ENCODE measurements at places on chromosomes 4 and X. TPM values are rescaled to one million over a fixed set of nuclear protein-coding genes. Genes with fewer than 3 reads are reported as not detected.
A peak's percentile ranks its signal among the peaks of the same experiment; 100 is the strongest.

Gene MAGEA3
- not detected for total RNA-seq

Gene TMSB4X
- 2,061 TPM for total RNA-seq

Gene MAGEA10
- total RNA-seq, result not detected

Gene NLGN3
- 10.9 TPM for total RNA-seq

Gene UGT2A3
- 0.08 TPM for total RNA-seq

Gene NSDHL
- total RNA-seq, result 11.0 TPM

Gene ZXDB
- 9.7 TPM for total RNA-seq

Gene AMBN
- not detected for total RNA-seq

Gene BRS3
- total RNA-seq, result 0.71 TPM

GRCh38 chr4:24488399-24489164 is 95.8 kb downstream of the DHX15 start:
- H3K27me3 ChIP-seq, result no peaks in the 10 kb centered on the region
- DNase-seq, result peak; percentile 32
- H3K36me3 ChIP-seq, result no peaks in the 10 kb centered on the region
- H3K27ac ChIP-seq, result no peak overlapping the region

DNA sequence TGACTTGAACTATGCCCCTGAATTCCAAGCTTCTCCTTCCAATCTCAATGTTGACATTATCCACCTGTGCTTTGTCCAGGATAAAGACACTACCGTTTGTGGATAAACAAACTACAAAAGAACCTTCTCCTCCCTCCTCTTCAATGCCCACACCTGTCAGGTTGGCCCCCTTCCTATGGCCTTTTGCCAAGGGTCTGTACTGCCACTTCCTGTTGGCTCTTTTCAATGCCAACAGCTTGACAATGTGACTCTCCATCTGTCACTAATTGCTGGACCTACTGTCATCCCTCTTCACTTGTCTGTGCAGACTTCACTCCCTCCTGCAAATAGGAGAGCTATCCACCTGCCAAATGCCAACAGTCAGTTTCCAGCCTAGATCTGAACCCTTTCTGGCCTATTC is 35.8 kb upstream of the MID1 start:
- H3K4me1 ChIP-seq, result no peaks in the 10 kb centered on the region
- DNase-seq, result no peak
- H3K27me3 ChIP-seq, result no peaks in the 10 kb centered on the region
- no peaks in the 10 kb centered on the region for H3K36me3 ChIP-seq
- no peak overlapping the region for H3K4me3 ChIP-seq

DNA sequence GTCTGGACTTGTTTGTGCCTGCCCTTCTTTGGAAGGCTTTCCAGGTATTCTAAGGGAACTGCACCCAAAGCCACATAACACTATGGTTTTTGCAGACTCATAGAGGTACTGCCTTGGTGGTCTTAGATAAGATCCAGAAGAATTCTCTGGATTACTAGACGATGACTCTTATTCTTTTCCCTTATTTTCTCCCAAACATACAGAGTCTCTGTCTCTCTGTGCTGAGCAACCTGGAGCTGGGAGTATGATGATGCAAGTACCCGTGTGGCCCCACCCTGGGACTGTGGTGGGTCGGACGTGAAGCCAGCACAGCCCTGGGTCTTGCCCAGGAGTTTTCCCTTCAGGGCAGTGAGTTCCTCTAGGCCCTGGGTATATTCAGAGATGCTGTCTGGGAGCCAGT is 1342.4 kb upstream of the TENM3 start:
- no peak overlapping the region for H3K4me3 ChIP-seq
- H3K36me3 ChIP-seq, result no peaks in the 10 kb centered on the region
- H3K27me3 ChIP-seq, result no peaks in the 10 kb centered on the region
- H3K27ac ChIP-seq, result no peak overlapping the region
- no peaks in the 10 kb centered on the region for H3K4me1 ChIP-seq
- DNase-seq, result no peak

DNA sequence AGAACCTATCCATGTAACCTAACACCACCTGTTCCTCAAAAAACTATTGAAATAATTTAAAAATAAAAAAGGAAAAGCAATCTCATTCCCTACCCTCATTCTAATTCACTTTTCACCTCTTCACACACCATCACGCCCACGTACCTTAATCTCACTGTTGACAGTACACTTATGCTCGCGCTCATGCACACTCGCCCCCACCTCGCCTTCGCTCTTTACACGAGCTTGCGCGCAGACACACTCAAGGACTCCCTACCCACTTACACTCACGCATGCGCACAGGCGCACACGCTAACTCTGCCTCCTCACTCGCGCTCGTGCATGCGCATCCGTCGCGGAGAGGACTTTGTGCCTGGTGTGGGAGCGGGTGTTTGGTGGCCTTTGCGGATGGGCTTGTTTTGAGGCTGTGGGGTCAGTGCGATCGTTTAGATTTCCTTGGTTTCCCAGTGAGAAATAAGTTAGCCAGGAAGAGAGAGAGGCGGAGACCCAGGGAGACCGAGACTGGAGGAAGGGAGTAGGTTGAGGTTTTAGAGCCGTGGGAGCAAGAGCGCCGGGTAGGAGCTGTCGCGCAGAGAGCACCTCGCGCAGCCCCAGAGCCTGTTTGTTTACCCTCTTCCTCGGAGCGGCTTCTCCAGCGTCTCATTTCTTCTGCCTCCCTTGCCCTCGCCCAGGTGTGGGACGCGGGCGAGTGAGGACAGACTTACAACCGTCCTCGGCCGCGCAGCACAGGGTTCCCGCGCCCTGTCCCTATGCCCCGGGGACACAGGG is 8.1 kb upstream of the GSX2 start:
- no peak overlapping the region for H3K27ac ChIP-seq
- peak; percentile 73 for DNase-seq
- peak overlapping the region; percentile 33 for H3K4me3 ChIP-seq
- H3K4me1 ChIP-seq, result peaks cover 5% of the 10 kb centered on the region
- H3K27me3 ChIP-seq, result no peaks in the 10 kb centered on the region

- H3K27me3 ChIP-seq, result no peaks in the 10 kb centered on the region
- H3K4me1 ChIP-seq, result no peaks in the 10 kb centered on the region
- DNase-seq, result no peak
- H3K36me3 ChIP-seq, result no peaks in the 10 kb centered on the region
- no peak overlapping the region for H3K27ac ChIP-seq
Observed at GRCh38 chrX:29555465-29556091, 659.8 kb upstream of the MAGEB2 start.

DNA sequence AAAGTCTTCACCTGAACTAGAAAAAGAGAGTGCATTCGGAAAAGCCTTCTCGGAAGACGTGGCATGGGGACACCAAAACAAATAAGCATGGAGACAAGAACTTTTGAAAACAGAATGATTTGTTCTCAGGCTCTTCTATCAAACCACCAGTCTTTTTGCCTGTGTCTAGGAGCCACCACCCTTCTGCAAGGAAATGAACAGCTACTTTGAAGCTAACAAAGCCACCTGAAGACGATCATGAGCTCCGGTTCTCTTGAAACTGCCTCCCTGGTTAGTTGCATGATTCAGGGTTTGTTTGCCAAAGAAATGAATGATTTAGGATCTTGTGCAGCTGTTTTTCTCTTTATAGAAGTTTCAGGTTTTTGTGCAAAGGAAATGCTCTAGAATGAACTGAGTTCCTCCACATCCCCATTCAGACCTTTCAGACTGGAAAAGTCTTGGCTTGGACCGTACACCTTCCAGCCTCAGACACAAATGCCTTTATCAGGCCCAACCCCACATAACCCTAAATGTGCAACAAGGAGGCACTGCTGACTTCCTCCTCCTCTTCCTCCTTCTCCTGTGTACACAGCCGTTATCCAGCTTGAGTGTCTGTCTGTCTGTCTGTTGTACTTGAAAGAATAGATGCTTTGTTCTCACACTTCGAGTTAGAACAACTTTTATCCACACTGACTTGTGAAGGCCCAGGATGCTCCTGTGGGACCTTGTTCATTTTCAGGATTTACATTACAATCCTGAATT is 334.8 kb upstream of the KLF3 start:
- no peaks in the 10 kb centered on the region for H3K27me3 ChIP-seq
- no peak overlapping the region for H3K27ac ChIP-seq
- H3K4me3 ChIP-seq, result no peak overlapping the region
- DNase-seq, result no peak

DNA sequence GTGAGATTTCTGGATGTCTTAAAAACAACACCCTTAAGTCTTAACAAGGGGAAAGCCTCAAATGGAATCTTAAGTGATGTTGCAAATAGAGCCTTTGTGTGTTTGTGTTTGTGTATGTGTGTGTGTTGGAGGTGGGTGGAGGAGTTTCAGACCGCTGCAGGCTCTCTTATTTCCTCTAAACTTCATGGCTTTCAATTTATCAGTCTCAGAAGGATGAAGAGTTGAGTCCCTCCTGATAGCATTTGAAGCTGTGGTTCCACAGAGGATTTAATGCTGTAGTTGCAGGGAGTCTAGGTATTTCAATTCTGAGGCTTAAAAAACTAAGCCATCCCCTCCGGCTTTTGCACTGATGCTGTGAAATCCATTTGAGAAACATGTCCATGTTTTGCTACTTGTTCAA is 4.3 kb upstream of the AGA start:
- H3K4me3 ChIP-seq, result no peak overlapping the region
- H3K27me3 ChIP-seq, result no peaks in the 10 kb centered on the region
- no peak for DNase-seq
- no peaks in the 10 kb centered on the region for H3K36me3 ChIP-seq

DNA sequence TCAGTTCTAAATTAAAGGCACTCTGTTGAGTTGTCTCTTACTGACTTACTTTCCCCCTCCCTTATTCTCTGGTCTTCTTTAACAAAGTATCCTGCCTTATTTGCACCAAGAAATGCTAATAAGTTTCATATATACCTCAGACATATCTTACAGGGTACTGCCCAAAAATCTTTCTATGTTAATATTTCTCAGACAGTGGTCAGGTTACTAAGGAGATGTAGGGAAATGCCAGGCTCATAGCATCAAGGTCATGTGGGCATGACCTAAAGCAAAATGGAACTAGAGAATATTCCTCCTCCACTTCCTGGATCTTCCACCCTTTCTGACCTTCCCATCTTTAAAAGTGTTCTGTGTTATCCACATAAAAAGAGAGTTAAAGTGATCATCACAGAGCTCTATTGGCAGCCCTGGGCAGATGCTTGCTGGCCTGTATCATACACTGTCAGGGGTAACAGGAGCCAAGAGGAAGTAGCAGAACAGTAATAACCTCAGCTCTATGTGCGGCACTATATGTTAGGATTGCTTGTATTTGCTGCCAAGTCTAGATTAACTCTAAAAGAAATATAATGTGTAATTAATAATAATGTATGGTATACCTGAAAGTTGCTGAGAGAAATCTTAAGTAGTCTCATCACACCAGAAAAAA is 74.3 kb downstream of the IQCM start:
- no peaks in the 10 kb centered on the region for H3K36me3 ChIP-seq
- H3K27ac ChIP-seq, result no peak overlapping the region
- H3K4me3 ChIP-seq, result no peak overlapping the region
- H3K27me3 ChIP-seq, result no peaks in the 10 kb centered on the region
- no peak for DNase-seq

- no peaks in the 10 kb centered on the region for H3K4me1 ChIP-seq
- no peak for DNase-seq
- no peak overlapping the region for H3K27ac ChIP-seq
- H3K36me3 ChIP-seq, result no peaks in the 10 kb centered on the region
Observed at GRCh38 chr4:19417256-19417655, 834.4 kb upstream of the SLIT2 start.

DNA sequence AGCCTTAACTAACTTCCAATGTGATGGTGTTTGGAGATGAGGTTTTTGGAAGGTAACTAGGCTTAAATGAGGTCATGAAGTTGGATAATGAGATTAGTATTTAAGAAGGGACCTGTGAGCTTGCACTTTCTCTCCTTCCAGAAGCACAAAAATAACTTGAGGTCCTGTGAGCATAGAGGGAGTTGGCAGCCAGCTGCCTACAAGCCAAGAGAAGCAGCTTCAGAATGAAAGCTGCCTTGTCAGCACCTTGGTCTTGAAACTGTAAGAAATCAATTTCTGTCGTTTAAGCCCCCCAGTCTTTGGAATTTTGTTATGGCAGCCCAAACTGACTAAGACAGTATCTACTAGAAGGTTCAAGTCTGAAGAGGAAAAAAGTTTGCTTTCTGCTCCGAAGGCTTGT is 280.2 kb upstream of the GALNTL6 start:
- no peaks in the 10 kb centered on the region for H3K4me1 ChIP-seq
- no peaks in the 10 kb centered on the region for H3K27me3 ChIP-seq
- H3K4me3 ChIP-seq, result no peak overlapping the region
- DNase-seq, result no peak

DNA sequence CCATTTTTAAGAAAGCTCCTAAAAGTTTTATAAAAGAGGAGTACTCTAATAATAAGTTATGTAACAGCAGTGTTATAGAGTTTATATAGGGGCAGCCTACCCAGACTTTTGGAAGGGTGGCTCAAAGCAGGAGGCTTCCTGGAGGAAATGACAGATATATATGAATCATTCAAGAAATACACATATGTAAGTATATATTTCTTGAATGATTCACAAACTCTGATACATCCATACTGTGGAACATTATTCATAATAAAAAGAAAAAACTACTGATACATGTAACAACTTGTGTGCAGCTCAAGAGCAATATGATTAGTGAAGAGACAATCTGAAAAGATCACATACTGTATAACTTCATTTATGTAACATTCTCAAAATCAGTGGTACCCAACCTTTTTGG is 166.2 kb downstream of the WDFY3 start:
- no peak overlapping the region for H3K4me3 ChIP-seq
- H3K27me3 ChIP-seq, result no peaks in the 10 kb centered on the region
- no peak overlapping the region for H3K27ac ChIP-seq
- H3K36me3 ChIP-seq, result no peaks in the 10 kb centered on the region
- DNase-seq, result no peak
- H3K4me1 ChIP-seq, result no peaks in the 10 kb centered on the region

DNA sequence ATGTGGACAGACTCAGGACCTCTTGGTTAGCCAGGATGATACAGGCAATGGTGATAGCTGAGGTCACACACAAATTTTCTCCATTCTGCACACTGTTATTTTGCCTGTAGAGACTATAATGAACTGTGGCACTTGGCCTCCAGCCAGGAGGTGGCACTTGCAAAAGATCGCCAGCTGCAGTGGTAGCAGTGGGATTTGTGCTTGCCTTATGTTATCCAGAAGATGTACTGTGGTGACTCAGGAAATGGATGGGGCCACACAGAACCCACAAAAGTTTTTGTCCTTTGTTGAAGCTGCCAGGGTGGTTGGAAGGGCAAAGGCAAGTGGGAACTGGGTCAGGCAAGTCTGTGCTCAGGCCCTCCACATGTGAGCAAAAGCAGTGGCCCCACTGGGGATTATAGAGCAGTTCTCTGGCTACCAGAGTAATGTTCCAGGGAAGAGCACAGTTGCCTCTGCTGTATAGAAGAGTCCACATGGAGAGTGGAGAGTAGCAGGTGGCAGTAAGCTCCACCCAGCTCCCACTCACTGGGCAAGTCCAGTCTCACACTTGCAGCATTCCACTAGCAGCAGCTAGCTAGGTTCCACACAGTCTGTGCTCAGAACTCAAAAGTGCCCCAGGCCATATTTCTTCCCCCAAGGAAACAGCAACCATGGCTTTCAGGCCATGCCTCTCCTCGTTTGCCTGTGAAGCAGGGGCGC is 5.9 kb upstream of the C4orf17 start:
- H3K27ac ChIP-seq, result no peak overlapping the region
- H3K36me3 ChIP-seq, result no peaks in the 10 kb centered on the region
- no peaks in the 10 kb centered on the region for H3K27me3 ChIP-seq
- no peak overlapping the region for H3K4me3 ChIP-seq
- H3K4me1 ChIP-seq, result no peaks in the 10 kb centered on the region
